ENCODE measurements at places on chromosomes 11 and 22. TPM values are rescaled to one million over a fixed set of nuclear protein-coding genes. Genes with fewer than 3 reads are reported as not detected.
A peak's percentile ranks its signal among the peaks of the same experiment; 100 is the strongest.

GRCh38 chr22:47448231-47449223 lies 686.1 kb downstream of the TBC1D22A start:
- DNase-seq: no peak

DNA sequence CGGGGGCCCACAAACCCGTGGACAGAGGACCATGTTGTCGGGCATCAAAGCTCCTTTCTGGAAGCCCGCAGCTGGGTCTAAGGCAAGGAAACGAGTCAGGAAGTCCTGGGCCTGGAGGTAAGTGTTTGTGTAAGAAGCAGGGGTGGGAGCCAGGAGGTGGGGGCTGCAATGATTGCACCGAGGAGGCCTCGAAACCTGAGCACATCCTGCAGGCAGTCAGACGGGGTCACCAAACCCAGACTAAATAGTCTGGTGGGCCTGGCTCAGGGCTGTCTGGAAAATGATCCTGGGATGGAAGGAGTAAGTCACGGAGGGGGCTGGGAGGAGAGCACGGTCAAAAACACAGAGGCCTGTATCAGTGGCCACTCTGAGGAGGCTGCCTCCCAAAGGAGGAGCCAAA lies 539.2 kb downstream of the MN1 start:
- DNase-seq: no peak

- DNase-seq: no peak
Measured at GRCh38 chr11:91174193-91174592, 951.3 kb upstream of the CHORDC1 start.

- DNase-seq: no peak
Measured at GRCh38 chr11:66224226-66224855, 44.1 kb upstream of the RAB1B start.

GRCh38 chr11:103591554-103591953 lies 444.9 kb upstream of the DDI1 start:
- DNase-seq: peak; percentile 87

- DNase-seq: no peak
Measured at GRCh38 chr22:49946612-49947295, 13.8 kb upstream of the PIM3 start.

GRCh38 chr11:134578807-134579723 lies 167.0 kb upstream of the B3GAT1 start:
- DNase-seq: no peak

DNA sequence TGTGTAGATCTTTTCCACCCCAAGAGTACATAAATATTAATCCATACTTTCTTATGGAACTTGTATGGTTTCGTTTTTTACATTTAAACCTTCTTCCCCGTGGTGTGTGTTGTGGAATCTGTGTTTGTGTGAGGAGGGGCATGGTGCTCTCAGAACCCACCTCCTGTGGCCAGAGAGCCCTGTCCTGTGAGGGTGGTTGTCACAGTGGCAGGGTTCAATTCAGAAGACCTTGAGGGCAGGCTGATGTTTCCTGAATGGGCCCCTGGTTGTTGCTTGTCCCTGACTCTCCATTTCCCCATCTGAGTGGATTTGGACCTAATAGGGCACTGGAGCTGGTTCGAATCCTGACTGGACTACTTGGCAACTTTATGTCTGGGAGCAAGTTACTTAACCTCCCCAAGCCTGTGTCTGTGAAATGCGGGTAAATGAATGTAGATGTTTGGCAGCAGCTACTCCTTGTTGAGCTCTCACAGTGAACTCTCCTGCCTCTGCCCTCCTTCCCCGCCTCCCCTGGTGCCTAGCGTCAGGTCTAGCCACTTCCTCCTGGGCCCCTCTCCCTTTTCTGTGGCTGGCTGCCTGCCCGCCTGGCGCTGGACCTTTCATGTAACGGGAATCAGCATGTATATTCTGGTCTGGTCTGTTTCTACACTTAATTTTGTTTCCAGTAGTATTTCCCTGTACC lies 7.3 kb downstream of the NEAT1 start:
- DNase-seq: peak; percentile 79

GRCh38 chr11:74870485-74870884 lies 78.4 kb downstream of the XRRA1 start:
- DNase-seq: peak; percentile 49

GRCh38 chr11:111097191-111097590 lies 148.3 kb upstream of the POU2AF2 start:
- DNase-seq: no peak

DNA sequence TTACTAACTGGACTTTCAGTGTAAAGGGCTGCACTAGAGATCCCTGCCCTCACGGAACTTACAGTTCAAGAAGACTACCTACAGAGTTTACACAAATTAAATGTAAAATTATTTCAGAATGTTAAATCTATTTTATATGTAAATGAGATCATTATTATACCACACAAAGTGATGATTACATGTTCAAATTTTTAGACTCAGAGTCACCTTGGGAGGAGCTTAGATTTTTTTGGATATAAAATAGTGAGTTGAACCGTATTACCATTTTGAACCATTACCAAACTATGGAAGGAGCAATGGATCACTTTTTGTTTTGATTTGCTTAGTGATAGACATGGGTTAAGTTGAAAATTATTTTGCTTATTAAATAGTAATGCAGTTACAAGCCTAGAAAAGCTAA lies 1.6 kb downstream of the IPO7 start:
- DNase-seq: no peak

GRCh38 chr22:44524806-44525205 lies 26.8 kb upstream of the RTL6 start:
- no peak for DNase-seq

DNA sequence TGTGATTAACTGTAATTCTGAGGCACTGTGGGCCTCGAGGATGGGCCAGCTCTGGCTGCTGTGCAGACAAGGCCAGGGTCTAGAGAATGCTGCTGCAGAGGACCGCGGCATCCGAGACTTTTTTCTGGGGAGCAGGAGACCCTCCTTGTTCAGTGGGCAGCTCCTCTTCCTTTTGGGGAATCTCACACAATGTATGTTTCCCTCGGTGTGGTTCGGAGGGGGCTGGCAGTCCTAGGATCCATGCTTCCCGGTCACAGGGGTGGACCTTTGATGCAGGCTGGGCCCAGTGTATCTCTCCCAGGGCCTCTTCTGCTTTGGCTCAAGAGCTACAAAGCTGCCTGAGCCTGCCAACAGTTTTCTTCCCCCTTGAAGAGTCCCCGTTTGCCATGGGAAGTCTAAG lies 31.5 kb downstream of the MYEOV start:
- no peak for DNase-seq

GRCh38 chr11:131790586-131790985 lies 420.2 kb downstream of the NTM start:
- no peak for DNase-seq

DNA sequence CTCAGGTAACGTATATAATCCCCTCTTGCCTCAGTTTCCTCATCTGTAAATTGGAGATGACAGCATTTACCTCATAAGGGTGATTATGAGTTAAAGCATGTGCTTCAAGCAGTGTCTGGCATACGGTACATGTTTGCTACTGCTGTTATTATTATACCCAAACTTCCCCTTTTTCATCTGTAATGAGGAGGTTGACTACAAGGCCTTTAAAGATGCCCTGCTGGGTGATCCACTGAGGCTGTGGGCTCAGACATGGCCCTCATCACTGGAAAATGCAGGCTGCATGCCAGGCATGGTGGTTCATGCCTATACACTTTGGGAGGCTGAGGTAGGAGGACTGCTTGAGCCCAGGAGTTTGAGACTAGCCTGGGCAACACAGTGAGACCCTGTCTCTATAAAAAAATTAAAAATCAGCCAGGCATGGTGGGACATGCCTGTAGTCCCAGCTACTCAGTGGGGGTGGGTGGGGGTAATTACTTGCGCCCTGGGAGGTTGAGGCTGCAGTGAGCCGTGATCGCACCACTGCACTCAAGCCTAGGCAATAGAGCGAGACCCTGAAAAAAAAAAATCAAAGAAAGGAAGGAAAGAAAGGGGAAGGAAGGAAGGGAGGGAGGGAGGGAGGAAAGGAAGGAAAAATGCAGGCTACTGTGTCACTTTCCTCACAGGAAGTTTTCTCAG lies 4.3 kb downstream of the PIK3IP1 start:
- DNase-seq: no peak

DNA sequence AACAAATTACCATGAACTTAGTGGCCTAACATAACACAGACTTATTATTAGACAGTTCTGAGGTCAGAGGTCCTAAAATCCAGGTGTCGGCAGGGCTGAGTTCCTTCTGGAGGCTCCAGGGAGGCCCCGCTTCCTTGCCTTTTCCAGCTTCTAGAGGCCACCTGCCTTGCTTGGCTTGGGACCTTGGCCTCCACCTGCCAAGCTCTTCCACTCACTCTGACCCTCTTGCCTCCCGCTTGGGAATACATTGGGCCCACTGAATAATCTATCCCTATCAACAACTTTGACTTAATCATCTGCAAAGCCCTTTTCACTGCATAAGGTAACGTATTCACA lies 3.2 kb upstream of the MS4A10 start:
- DNase-seq: no peak

DNA sequence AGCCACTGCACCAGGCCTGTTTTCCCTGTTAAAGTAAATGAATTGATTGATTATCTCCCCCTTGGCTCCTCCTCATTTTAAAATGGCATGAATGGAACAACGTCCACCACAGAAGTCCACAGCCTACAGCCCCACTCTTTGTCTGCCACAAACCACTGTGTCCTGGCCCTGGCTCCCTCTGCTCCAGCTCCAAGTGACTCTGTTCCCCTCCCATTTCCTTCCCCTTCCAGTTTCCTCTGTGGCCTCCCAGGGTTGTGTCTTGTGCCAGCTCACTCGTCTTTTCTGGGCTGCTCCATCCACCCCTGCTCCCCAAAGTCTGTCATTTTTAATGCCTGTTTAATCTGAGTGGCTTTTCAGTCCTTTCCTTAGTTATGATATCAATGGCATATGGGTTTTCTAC lies 52.4 kb upstream of the CD5 start:
- DNase-seq: no peak

DNA sequence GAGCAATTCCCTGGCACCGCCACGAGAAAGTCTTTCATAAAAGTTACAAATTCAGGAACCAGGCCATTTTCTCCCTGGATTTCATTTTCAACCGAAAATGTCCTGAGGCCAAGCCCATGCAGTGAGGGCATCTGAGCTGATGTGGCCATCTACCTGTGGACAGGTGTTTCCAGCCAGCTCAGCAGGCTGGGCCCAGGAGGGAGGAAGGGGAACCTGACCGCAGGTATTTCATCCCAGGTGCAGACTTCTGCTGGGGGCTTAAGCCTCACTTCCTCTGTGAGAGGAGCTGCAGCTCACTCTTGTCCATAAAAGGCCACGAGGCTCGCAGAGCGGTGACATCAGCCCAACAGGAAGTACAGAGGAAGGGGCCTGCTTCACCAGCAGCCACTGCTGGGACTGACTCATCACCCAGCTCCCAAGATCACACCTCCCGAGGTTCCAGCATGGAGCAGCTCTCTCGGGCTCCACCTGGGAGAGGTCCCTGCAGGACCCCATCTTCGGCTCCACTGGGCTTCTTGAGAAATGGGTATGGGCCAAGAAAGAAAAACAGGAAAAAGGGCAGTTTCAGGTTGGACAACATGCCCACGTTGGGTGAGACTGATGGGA lies 56.4 kb downstream of the MYH9 start:
- DNase-seq: peak; percentile 93

DNA sequence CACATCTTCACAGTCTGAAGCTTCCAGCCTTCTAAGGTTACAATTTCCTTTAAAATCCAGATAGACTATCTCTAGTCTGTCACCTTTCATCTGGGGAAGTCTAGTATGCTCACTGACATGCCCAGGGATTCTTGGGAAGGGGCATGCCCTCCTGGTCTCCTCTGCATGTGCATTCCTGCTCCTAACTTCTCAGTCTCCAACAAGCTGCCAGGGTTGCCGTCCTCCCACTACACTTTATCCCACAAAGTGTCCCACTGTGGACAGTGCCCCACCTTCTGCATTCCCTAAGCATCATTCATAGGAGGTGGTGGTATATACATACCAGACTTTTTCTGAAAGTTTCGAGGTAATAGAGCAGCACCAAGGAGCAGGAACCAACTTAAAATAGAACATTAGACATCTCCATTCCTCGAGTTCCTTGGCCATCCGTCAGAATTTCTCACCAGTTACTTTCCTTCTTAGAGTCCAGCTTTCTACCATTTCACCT lies 28.7 kb downstream of the EIF3F start:
- DNase-seq: no peak

DNA sequence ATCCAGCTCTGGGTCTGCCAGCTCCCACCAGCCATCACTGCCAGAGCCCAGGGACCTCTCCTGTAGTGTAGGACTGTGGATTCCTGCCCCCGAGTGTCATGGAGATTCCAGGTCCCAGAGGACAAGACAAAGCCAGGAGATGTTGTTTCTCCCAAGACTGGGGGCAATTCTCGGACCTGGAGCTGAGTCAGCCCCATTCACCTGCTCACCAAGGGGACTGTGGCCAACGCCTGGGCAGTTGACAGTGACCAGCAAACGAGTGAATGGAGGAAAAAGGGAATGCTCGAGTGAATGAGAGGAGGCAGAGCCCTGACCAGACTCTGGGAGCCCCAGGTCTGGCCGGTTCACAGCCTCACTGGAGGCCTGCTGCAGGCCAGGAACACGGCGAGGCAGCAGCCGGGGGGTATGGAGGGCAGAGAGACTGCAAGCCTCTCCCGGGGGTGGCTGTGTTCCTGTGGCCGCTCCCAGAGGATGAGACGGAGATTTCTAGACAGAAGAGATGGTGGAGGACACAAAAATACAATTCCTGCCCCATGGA lies 61.3 kb upstream of the PRR5 start:
- DNase-seq: no peak

- no peak for DNase-seq
Measured at GRCh38 chr11:75147875-75148263, 3.0 kb upstream of the SLCO2B1 start.

GRCh38 chr11:63813035-63813562 lies at the start of gene SPINDOC:
Gene SPINDOC (plus strand): TSS chr11:63813456. CDS start chr11:63813687, 231 bp downstream.
- peak; percentile 61 for DNase-seq

GRCh38 chr11:7910286-7910788 lies 20.7 kb downstream of the OR10A6 start:
- DNase-seq: no peak

GRCh38 chr22:36850056-36850455 lies 10.8 kb upstream of the NCF4 start:
- no peak for DNase-seq

- no peak for DNase-seq
Measured at GRCh38 chr11:50267851-50268250, 235.2 kb downstream of the OR4C45 start.

Gene RAB39A
- not detected for total RNA-seq

Gene KDM4D
- 1.0 TPM for total RNA-seq

Gene CSRP3
- not detected for total RNA-seq

Gene OOSP4A
- not detected for total RNA-seq

Gene HEPHL1
- not detected for total RNA-seq

Gene MICAL2
- 222 TPM for total RNA-seq

Gene VPREB1
- total RNA-seq: not detected

Gene ROBO4
- total RNA-seq: 474 TPM
